ENCODE measurements at places on chromosomes 2 and 18.
A peak's percentile ranks its signal among the peaks of the same experiment; 100 is the strongest.

GRCh38 chr2:26618611-26619010, 22.6 kb downstream of the CIB4 start:
- no peak for DNase-seq

GRCh38 chr2:79129804-79130203, 9.5 kb downstream of the REG1A start:
- no peak for DNase-seq

GRCh38 chr18:26722565-26722931, 143.0 kb downstream of the AQP4 start:
- no peak for DNase-seq

GRCh38 chr2:109660046-109660860, 46.1 kb downstream of the SOWAHC start:
- no peak for DNase-seq

- DNase-seq, result no peak
Observed at GRCh38 chr18:32349728-32350395, 120.8 kb downstream of the GAREM1 start.

GRCh38 chr2:54546518-54546917, 90.4 kb downstream of the SPTBN1 start:
- DNase-seq, result no peak

DNA sequence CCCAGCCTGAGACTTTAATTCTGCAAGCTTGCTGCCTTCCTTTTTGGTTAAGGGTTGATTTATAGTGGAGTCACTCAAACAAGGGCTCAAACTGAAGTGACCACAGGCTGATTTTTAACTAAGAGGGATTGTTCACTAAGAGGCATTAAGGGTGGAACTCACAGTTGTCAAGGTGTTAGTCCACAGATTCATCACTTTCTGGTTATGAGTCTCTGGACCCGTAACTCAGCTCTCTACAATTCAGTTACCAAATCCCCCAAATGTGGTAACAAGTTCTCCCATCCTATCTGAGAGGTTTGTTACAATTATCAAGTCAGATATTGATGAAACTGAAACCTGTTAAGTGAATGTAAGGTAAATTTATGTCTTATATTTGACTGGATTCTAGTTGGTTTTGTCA, 185.9 kb upstream of the KLHL14 start:
- no peak for DNase-seq

GRCh38 chr2:143469323-143469722, 340.1 kb downstream of the ARHGAP15 start:
- DNase-seq, result no peak

DNA sequence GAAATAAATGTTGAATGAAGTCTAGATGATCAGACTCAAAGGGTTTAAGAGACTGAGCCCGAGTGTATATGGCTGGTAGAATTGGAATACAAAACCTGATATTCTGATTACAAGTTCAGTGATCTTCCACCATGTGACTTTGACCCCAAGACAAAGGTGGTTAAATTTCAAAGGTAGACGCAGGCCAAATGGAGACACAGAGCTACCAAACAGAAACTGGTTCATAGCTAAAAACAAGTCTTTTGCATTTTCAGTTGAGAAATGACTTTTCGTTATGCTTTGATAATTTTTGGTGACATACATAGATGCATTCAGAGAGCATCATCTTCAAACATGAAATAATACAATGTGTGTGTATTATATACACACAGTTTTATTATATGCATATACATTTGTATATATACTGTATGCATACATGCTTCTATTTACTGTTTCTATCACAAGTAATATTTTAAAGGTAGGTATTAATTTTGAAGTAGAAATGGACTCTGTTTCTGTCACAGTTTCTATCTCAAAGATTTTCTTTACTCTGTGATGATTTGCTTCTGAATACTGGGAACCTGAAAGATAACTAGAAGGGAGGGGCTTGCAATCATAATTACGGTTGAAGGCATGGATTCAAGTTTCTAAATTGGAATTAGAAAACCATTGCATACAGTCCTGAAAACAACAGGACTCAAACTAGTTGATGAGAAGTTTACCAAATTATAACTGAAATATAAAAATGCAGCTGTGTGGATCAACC, 142.3 kb downstream of the ABCA12 start:
- no peak for DNase-seq

GRCh38 chr2:59874971-59875755, 678.3 kb downstream of the BCL11A start:
- DNase-seq, result no peak

GRCh38 chr2:23445450-23445868, 60.5 kb downstream of the KLHL29 start:
- DNase-seq, result no peak

GRCh38 chr2:8244639-8245038, 437.2 kb upstream of the ID2 start:
- no peak for DNase-seq

- DNase-seq, result no peak
Observed at GRCh38 chr2:10387033-10387432, 61.1 kb downstream of the ODC1 start.

DNA sequence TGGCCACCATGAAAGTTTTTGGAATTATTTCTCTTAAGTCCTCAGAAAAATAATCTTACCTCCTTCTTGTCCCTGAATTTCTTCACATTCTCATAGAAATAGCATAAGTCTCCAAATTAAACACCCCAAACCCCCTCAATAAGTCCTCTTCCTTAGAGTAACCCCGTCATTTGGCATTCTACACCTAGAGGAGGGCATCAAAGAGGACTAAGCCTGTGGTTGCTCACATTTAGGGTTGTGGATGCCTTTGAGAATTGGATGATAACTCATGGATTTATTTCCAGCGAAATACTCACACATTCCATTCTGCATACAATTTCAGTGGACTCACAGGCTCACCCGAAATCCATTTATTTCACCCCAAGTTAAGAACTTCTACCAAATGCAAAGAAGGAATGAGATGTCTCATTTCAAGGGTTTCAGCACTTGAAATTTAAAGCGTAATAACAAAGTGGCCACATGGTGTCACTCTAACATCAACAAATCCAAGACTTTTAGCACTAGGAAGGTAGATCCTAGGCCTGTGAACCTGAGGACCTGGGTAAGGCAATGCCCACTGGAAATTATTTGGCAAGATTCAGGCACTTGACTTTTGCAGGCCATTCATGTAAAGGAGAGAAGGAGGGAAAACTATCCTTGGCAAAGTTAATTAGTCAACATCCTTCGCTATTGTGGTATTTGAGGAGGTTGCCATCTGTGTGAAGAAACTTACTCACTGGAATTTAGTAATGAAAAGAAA, 24.6 kb downstream of the DYTN start:
- no peak for DNase-seq

- DNase-seq, result no peak
Observed at GRCh38 chr2:218643751-218644310, 15.6 kb downstream of the ZNF142 start.

DNA sequence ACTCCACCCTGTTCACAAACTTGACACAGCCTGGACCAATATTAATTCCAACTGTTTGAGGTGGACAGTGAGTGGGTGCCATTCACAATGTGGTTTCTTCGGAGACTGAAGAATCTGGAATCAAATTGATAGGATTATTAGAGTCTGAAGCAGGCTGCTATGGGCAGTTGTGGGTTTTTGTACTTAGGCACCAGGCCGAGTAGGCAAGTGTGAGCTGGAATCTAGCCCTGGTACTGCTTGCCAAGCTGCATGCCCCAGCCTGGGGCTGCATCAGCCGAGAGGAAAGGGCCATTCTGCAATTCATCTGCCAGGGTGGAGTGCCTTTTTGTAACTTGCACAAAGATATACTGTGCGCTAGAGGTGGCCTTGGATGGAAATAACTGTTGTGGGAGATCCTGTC, 654.7 kb upstream of the FANCL start:
- no peak for DNase-seq

DNA sequence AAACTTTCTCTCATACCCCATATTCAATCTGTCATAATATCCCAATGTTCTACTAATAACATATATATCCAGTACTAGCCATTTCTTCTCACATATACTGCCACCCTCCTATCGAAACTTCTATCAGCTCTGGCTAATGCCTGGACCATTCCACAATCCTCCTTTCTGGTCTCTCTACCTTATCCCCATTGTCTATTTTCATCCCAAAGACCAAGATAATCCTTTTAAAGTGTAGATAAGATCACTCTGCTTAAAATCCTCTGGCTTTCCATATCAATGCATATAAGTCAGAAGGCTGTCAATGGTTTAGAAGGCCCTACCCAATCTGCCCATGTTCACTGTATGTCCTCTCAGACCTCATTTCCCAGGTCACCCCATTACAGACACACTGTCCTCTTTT, 229.6 kb downstream of the ZEB2 start:
- DNase-seq, result no peak

GRCh38 chr2:65791404-65791975, 359.1 kb upstream of the SPRED2 start:
- DNase-seq, result no peak

- no peak for DNase-seq
Observed at GRCh38 chr2:140892911-140893637, 1237.7 kb downstream of the LRP1B start.

DNA sequence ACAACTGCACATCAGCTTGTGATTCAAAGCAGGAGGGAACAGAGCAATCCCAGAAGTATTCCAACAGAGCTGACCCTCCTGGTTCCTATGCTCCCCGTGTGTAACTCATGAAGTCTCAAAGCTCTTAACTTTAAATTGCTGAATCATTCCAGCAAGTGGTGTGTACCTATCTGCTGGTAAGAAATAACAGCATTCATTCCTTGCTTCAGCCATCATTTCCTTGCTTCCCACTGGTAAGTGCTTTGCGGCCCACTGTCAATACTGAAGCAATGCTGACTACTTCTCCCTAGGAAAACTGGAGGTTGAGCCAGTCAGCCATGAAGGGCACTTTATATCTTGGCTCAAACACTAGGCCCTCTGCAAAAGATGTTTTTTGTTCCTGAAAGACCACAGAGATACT, 222.4 kb downstream of the EXOC6B start:
- no peak for DNase-seq

DNA sequence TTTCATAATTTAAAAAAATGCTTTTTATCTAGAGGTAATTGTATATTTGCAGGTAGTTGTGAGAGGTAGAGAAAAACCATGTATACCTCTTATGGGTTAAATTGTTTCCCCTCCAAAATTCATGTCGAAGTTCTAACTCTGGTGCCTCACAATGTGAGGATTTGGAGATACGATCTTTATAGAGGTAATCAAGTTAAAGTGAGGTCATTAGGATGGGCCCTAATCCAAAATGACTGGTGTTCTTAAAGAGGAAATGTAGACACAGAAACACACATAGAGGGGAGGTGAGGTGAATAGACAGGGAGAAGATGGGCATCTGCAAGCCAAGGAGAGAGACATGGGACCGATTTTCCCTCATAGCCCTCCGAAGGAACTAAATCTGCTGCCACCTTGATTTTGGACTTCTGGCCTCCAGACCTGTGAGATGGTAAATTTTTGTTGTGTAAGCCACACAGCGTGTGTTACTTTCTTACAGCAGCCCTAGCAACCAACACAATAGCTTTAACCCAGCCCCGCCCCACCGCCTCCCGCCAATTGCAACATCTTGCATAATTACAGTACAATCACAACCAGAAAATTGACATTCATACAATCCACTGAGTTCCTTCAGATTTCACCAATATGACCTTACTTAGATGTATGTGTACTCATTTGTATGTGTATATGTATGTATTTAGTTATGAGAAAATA, 208.9 kb downstream of the MIB1 start:
- no peak for DNase-seq

- DNase-seq, result no peak
Observed at GRCh38 chr2:169513094-169513493, 3.6 kb downstream of the KLHL41 start.

DNA sequence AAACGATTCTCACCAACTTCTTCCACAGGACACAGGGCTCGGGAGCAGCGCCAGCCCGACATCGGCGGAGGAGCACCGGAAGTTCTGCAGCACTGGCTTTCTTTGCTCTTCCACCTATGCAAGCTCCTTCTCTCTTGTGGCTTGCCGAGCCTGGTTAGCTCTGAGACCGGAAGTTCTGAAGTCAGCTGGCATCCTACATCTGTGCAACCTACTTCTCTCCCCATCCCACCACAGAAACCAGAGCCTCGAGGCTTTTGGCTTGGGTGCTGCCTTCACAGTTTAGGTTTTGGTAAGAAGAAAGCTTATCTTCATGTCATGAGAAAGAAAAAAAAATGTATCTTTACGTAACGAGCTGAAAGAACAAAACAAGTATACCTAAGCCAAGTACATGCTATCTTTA, 111.7 kb downstream of the ANKRD44 start:
- DNase-seq, result no peak

- no peak for DNase-seq
Observed at GRCh38 chr18:6106091-6106685, 210.9 kb upstream of the TMEM200C start.

GRCh38 chr2:5839550-5839949, 147.4 kb downstream of the SOX11 start:
- no peak for DNase-seq

GRCh38 chr2:168744844-168745243, 57.6 kb upstream of the NOSTRIN start:
- no peak for DNase-seq

DNA sequence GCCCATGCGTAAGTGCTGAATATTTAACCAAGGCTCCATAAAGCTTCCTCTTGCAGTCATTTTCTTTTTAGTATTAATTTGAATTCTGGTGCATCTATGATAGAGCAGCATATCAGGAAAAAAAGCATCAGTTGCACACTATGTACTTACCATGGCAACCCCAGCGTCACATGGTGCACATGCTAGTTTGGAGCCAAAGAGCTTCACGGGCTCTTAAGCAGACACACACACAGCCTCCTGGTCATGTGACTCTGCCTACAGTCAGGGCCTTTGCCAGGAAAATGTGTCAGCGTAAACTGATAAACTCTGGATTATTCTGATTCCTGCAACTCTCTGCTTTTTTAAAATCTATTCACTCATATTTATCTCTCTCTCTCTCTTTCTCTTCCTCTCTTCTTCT, 30.2 kb downstream of the NYAP2 start:
- DNase-seq, result peak; percentile 47

DNA sequence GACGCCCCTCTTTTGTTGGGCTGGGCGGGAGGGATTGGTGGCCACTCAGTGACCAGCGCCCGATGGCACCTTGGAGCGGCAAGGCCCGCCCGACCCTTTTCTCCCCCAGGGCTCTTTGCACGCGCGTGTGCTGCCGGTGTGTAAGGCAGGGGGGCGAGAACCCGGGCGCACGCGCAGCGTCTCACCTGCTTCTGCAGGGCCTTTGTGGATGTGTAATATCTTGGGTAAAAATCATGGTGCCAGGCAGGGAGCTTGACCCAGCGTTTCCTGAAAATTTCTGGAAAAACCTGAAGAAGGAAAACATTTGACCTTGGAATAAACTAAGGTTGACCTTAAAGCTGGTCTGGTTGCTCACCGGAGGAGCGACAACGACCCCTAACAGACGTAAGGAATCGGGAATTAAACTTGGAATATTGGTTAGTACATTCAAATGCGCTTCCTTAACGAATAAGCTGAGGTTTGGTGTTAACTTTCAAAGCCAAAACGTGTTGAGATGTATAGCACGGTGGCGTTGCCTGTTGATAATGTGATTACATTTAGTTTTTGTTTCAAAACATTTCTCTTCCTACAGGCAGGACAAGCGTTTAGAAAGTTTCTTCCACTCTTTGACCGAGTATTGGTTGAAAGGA, 438 bp downstream of the HSPE1 start:
- DNase-seq, result no peak
